Stimulated activated CD4-positive, alpha-beta T cell treated with anti-CD3 and anti-CD28 coated beads, TNF-alpha, amount 100 ng/mL, for 48 hours (primary cell): ENCODE measurements at places on chromosomes 11 and 22.

DNA sequence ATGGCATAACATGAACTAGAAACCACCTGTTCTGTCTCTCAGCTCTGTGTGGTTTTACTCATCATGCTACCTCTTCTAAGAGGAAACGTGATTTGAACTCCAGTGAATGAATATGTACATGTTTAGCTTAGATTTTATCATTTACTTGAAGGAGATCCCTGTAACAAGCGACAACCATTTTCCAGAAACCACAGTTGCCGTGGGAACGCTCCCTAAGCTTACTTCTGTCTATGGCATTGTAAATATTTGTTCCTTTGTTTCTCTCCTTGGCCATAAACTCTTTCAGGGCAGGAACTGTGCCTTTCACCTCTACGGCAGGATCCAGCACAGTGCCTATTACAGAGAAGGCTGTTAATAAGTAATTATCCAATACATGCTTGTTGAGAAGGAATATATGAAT is 17.1 kb upstream of the TPH1 start:
- DNase-seq: no peak

DNA sequence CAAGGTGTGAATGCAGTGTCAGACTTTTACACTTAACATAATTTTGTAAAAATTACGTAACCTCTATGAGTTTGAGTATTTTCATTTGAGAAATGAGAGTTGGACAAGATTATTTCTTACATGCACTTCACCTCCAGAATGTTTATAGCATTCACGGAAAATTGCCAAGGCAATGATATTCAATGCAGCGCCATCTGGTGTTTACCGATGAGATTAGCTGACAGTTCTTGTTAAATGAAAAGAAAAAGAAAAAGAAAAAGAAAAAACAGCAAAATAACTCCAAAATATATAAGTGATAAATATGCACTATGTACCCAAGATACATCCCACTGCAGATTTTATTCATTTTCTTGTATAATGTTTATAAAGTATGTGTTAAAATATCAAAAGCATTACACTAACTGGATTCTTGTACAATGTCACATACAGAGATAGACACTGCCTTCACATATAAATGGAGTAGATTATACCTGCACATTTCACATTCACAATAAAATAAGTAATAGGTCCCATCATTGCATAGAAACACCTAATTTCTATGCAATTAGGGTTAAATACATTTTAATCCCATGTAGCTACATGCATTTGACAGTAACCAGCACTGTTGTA is 976.3 kb upstream of the FAT3 start:
- peak; percentile 11 for DNase-seq

GRCh38 chr11:109046284-109046992 is 375.6 kb upstream of the C11orf87 start:
- DNase-seq: no peak

DNA sequence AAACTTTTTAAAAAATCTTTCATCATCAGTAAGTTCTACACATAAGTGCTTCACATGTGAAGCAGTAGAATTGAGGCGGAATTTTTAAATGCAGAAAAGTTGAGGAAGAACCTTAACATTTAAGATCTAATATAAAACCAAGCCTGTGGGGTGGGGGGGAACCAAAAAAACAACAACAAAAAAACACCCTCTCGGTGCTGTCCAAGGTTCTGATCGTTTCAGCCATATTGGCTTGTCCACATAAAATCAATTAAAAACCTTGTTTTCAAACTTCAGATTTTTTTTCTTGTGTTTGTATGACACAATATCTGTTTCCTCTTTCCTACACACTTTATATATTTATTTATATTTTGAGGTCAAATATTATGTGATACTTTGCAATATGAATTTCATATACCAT is 130.0 kb downstream of the WNT7B start:
- no peak for DNase-seq

DNA sequence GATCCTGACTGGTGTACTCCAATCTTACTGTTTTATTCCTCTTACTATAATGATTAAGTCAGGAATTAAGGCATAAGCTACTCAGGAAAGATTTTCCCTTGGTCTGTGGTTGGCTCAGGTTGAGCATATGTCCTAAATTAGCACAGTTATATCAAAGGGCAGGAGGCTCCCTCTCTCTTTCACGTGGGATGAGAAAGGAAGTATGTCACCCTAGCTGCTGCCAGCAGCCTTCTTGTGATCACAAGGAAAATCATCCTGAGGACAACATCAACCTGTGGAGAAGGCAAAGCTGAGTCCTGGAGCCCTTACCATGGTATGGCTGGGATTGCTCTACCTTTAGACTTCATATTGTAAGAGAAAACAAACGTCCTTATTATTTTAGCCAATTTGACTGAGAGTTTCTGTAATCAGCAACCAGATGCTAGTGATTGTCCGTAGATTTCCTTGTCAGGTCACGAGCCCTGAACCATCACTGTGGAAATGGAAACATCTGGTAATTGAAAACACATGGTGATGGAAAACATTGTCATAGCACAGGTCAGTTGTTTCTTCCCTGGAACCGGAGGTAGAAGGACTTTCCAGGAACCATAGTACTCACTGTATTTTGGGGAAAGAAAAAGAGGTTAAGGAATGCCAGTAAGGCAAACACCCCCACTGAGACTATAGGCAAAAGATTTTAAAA is 40.6 kb upstream of the DEUP1 start:
- DNase-seq: no peak

GRCh38 chr11:70633610-70634009 is 235.3 kb downstream of the CTTN start:
- DNase-seq: no peak

DNA sequence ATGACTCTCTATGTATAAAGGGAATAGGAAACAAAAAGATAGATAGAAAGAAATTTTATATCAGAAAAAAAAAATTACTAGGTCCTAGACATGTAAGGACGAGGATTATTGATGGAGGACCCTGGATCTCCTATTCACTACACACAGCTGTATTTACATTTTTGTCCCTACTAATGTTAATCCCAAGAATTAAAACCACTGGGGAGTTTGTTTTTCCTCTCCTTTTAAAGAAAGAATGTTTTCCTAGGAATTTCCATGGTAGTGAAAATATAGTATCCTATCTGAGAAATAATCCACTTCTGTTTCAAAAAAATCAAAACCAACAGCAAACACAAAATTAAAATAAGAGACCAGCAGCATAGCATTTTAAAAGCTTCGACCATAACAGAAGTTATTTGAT is 41.1 kb downstream of the PDGFD start:
- no peak for DNase-seq
